ENCODE measurements at places on chromosomes 2 and 18.

DNA sequence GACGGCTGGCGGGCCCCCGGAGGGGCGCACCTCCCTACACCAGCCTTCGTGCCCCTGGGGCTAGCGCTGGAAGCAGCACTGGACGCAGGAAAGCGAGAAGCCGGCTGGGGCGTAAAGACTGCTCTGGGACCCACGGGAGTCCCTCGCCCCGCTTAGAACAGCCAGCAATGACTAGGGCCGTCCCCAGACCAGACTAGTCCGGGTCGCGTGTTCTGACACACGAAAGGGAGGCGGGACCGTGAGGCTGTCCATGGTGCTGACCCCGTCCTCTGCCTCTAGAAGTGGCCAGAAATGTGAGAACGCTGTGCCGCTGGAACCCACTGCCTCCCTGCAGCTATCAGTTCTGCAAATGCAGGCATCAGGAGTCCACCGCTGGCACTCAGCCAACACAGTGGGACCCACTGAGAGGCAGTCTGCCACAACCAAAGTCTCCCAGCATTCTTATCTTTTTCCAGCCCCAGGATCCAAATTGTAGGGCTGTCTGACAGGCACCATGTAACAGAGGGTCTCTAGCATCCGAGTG lies at the start of gene UCN:
UCN (minus strand) TSS at position 87 of the 523 bp plus-strand sequence. CDS start 550 bp downstream, outside the sequence.
- DNase-seq: no peak

GRCh38 chr2:135573620-135574019 lies 42.3 kb downstream of the R3HDM1 start:
- no peak for DNase-seq

DNA sequence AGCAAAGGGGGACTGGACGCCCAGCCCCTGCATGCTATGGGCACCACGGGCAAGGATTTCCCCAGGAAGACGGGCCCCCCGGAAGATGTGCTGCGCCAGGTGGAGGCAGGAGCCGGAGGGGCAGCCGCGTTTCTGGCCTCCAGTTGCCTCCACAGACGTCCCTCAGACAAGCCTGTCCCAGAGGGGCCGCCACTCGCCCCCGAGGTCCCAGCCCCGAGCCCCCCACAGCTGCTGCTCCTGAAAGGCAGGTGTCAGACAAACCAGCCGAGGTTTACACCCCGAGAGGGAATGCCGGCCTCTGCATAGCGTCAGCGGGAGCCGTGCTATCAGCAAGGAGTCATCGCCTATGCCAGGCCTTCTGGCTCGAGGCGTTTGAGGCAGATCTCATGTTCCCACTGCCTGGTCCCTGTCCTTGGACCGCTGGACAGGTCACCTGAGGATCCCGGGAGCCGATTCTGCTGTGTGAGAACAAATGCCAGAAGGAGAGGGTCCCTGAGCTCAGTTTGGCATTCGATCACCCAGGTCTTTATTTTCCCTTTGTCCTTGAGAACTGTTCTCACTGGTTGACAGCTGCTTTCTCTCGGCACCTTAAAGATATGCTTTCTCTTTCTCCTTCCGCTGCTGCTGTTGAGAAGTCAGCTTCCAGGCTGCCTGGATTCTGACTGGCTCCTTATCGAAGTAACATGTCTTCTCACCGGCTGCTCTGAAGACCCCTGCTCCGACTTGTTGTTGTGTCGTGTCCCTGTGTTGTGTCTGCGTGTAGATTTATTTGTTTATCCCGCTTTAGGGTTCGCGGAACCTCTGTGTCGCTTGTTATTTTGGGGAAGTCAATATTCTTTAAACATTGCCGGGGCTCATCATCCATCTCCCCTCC lies 20.6 kb downstream of the CROCC2 start:
- no peak for DNase-seq

DNA sequence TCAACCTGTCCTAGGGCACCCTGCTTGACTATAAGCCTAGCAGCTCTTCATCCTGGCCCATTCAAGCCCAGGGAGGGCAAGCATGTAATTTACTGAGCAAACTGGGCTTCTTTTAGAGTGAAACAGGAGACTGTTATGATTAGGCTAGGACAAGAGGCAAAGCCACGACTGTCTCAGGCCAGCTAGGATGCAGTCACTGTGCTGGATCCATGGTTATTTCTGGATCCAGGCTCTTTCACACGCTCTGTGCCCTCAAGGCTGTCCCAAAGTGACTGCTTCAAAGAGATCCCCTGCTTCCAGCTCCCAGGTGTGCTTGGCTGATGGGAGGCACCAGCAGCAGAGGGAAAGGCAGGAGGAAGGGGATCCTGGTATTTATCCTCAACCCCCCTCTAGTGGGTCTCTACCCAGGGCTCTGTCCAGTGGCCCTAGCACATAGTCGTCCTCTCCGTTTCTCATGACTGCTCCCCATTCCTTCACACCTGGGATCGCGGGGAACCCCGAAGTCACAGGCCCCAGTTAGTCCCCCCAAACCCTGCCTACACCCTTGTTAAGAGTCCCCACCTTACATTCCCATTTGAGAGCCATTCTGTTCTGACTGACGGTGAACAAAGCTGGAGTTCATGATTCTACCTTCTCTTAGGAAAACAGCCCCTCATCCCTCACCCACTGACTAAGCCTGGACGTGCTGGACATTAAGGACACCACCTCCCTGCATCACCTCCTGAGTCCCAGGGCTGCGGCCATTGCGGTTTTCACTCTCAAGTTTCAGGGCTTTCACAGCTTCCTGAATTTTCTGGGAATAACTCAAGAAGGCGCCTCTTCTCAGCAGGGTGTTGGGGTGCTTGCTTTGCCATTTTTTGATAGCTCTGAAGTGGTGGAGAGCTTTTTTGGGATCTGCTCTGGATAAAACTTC lies 63.2 kb downstream of the POLR1A start:
- no peak for DNase-seq

- no peak for DNase-seq
Measured at GRCh38 chr2:178949584-178949983, 100.4 kb downstream of the CCDC141 start.

DNA sequence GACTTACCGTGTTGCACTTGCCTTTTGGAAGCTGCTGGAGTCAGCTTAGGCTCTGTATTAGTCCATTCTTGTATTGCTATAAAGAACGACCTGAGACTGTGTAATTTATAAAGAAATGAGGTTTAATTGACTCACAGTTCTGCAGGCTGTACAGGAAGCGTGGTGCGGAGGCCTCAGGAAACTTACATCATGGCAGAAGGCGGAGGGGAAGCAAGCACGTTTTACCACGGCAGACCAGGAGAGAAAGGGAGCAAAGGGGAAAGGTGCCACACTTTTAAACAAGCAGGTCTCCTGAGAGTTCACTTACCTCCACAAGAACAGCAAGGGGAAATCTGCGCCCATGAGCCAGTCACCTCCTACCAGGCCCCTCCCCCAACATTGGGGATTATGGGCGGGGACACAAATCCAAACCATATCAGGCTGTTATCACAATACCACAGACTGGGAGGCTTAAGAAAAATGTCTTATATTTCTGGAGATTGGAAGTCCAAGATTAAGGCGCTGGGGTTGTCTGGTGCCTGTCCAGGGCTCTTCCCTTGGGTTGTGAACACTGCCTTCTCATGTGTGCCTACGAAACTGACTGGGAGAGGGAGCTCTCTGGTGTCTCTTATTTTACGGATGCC lies 3.6 kb upstream of the D2HGDH start:
- no peak for DNase-seq

GRCh38 chr2:156890529-156891148 lies 366.9 kb upstream of the GALNT5 start:
- no peak for DNase-seq

GRCh38 chr18:22563164-22563583 lies 145.5 kb upstream of the CTAGE1 start:
- no peak for DNase-seq

GRCh38 chr2:127087791-127088495 lies 19.0 kb downstream of the BIN1 start:
- no peak for DNase-seq

- no peak for DNase-seq
Measured at GRCh38 chr2:41326851-41327250, 721.0 kb upstream of the PKDCC start.

DNA sequence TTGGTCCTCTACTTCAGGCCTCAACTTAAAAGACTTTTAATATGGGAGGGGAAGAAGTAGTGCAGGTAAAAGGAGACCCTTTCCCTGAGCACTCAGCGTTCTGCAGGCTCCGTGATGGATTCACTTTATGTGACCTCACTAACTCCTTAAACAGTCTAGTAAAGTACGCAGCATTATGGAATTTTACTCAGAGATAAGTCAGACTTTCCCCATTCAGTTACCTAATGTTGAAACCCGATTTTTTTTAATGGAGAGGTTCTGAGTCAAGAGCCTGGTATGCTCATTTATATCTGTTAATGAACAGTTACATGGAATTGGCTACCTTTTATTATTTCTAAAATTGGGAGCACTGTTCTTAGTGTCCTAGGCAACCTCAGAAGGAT lies 34.1 kb downstream of the RASGRP3 start:
- DNase-seq: no peak

DNA sequence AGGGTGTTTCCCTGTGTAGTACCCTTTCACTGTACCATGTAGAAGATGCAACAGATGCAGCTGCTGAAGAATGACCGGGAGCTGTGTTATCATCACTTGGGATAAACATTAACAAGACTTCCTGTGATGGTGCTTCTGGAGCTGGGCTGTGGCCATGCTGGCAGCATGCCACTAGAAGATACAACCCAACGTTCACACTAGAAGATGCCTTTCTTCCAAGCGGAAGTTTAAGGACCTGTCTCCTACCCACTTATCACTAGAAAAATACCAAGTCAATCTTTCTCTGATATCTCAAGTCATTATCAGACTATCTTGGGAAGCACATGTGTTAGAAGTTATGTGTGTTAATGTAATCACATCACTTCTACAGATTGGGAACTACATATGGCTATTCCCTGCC lies 953.5 kb downstream of the CNTNAP5 start:
- DNase-seq: no peak

- no peak for DNase-seq
Measured at GRCh38 chr2:200467806-200468681, 41.8 kb downstream of the KCTD18 start.

DNA sequence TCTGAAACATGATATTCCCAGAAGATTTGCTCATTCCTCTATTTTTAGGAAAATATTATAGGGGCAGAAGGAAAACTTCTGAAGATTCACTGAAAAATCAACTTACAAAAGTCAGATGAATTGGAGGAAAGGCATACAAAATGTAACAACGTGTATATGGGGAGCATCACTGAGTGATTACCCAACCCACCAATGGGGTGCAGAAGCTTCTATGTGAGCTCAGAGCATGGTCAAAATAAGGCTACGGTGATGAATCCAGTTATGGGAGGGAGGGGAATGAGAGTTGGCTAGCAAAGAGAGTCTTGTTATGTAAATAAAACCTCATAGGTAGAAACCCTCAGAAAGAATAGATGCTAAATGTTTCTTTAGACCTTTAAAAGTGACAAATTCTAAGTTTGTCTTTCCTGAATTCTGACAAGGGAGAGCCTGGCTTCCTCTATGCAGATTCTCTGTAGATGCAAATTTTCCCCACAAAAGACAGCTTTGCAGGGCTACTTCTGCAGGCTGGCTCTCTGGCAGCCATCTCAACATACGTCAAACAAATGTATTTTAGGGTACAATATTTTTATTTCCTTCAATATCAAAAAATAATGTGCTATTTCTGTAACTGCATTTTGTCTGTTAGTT lies 171.4 kb upstream of the NDUFV2 start:
- no peak for DNase-seq

- DNase-seq: no peak
Measured at GRCh38 chr18:56568986-56569385, 69.4 kb downstream of the TXNL1 start.

DNA sequence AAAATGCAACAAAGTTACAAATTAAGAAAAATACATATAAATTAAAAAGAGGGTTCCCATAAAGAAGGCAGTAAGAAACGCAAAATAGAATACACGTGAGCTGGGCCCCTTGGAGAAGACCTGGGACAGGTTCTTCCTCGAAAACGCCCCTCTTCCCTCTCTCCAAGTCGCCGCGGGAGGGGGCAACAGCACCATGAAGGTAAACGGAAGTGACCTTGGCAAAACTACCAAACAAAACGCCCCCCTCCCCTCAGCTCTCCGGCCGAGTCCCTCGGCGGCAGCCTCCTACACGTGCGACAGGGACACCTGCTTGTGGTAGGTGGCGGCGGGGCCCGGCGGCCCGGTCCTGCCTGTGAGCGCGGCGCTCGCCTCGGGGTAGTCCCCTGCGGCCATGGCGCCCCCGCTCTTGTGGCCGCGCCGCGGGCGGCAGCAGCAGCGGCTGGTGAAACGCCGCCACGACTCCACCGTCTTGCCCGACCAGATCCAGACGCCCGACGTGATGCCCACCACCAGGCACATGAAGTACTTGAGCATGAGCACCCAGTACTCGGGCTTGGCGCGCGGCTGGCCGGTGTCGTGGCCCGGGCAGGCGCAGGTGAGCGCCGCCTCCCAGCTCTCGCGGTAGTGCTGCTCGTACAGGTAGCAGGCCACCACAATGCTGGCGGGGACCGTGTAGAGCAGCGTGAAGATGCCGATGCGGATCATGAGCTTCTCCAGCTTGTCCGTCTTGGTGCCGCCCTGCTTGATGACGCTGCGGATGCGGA lies 2.8 kb downstream of the FZD5 start:
- DNase-seq: no peak

DNA sequence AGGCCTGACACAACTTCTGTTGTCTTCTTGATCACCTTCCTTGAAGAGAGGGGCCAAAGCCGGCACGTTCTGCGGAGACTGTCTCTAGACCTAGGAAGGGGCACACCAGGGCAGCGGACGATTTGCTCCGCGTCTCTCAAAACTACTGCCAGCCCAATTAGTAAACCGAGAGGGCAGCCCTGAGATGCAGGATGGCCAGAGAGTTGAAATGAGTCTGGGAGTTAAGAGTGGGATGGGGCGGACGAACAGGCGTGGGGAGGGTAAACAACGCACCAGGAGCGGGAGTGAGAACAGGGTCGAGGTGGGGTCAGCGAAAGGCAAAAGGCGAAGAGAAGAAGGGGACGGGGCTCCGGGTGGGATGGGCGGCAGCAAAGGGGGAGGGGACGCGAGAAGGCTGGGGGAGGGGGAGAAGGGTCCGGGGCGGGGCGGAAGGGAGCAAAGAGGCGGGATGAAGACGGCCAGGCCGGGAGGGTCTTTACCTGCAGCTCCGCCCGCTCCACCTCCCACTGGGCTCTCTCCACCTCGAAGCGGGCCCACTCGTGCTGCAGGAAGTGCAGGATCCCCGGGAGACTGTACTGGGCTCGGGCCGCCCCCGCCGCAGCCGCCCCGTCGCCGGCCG lies 476 bp downstream of the STRN start:
- peak; percentile 53 for DNase-seq

GRCh38 chr2:221969087-221969829 lies 329.5 kb downstream of the PAX3 start:
- DNase-seq: no peak

GRCh38 chr2:24970483-24971285 lies 1.1 kb downstream of the DNAJC27 start:
- DNase-seq: no peak

DNA sequence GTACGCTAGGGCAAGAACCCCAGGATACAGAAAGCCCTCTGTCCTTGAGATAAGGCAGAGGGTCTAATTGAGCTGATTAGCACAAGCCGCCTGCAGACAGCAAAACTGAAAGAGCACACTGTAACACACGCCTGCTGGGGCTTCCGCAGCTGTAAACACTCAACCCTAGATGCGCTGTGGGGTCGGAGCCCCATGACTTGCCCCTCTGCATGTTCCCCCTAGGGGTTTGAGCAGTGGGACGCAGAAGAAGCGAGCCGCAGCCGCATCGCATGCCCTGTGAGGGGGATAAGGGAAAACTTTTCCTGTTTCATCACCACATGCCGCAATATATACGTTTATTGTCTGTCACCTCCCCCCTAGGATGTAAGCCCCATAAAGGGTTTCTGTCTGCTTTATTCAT lies 384.6 kb downstream of the PLCL1 start:
- DNase-seq: no peak

- DNase-seq: no peak
Measured at GRCh38 chr2:18841248-18842150, 252.1 kb upstream of the NT5C1B start.

GRCh38 chr2:240230291-240230931 lies 90.0 kb upstream of the OTOS start:
- no peak for DNase-seq
